ENCODE measurements at places on chromosomes 7 and 10.

DNA sequence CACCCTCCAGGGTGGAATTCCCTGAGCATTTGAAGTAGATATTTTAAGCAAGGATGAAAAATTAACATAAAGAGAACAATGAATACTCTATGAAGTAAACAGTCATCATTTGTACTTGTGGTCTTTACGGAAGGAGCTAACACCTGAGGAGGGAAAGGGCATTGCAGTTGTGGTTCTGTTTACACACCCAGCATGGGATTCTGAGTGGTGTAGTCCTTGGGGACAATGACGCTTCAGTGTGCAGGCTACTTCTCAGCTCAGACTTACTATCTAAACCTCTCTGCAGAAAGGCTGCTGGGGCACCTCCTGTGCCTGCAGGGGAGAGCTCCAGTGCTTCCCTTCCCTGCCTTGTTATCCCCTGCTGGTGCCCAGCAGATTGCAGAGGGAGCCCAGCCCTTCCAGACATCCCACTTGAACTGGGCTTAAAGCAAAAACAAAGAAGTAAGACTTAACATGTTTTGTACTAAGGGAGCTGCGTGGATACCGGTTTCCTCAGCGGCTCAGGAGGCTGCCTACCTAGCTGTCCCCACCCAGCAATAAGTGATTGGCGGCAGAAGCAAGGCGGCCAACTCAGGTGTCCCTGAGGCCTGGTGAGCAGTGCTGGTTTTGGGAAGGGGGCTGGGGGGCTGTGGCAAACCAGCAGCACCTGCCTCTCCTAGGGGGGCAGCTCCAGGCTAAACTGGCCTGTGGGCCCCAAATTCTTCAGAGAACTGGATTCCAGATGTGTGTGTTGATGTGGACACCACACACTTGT lies 89.1 kb downstream of the CELF2 start:
- DNase-seq: no peak

GRCh38 chr10:120475844-120476791 lies 19.1 kb downstream of the PLPP4 start:
- no peak for DNase-seq

GRCh38 chr7:37318541-37318940 lies 130.1 kb downstream of the ELMO1 start:
- DNase-seq: no peak

DNA sequence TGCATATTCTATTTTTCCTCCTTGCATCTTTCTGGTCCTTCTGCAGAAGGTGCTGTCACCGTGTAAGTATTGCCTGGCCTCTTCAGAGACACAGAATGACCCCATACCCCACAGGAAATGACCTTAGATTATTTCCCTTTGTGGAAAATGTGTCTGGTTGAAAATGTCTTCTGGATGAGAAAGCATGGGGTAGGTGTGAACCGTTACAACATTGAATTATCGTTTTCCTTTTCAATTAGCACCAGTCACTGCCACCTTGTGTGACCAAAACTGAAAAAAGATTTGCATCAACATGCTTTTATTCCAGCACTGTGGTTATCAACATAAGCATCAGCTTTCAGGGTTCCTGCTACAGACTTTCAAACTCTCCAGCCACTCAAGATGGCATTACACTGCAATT lies 58.0 kb upstream of the CELF2 start:
- no peak for DNase-seq

- DNase-seq: no peak
Observed at GRCh38 chr10:10722422-10722821, 295.2 kb upstream of the CELF2 start.

DNA sequence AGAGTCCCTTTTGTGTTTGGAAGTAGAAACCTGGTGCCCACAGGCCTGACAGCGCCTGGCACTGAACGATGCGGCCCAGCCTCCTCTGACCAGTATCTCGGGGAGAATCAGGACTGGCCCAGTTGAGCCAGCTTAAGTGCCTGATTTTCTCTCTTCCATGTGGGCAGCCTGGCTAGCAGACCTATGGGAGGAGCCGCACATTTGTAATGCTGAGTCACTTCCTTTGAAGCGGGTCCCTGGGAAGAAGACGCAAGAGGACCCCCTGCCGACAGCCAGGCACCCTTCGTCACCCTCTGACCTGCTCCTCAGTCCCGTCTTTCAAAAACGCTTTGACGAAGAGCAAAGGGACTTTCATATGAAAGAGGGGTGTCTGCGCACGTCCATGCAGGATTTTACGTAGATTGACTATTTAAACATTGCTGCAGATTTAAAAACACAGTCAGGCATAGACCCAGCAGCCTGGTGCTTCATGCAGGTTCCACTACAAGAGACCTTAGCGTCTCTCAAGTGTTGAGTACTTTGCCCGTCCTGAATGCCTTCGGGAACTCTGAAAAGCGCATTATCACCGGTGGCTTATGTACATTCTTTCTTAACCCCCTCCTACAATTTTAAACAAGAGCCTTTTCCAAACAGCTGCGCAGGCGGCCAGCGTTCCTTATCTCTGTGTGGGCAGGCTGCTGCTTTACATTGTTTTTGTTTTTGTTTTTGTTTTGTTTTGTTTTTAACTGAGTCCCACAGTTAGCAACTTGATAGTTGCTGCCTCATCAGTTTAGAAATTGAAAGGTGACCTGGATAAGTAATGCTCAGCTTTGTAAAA lies 36.5 kb upstream of the AP5Z1 start:
- peak; percentile 34 for DNase-seq
